ENCODE measurements at places on chromosomes 3 and 15.

DNA sequence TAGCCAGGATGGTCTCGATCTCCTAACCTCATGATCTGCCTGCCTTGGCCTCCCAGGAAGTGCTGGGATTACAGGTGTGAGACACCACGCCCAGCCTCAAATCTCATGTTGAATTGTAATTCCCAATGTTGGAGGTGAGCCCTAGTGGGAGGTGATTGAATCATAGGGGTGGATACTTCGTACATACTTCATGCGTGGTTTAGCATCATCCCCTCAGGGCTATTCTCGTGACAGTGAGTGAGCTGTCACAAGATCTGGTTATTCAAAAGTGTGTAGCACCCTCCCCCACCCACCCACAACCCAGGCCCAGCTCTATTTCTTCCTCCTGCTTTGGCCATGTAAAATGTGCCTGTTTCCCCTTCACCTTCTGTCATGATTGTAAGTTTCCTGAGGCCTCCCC is 236.9 kb upstream of the IL12A start:
- no peak for DNase-seq

- no peak for DNase-seq
Measured at GRCh38 chr3:71587958-71588357, 4.4 kb upstream of the FOXP1 start.

DNA sequence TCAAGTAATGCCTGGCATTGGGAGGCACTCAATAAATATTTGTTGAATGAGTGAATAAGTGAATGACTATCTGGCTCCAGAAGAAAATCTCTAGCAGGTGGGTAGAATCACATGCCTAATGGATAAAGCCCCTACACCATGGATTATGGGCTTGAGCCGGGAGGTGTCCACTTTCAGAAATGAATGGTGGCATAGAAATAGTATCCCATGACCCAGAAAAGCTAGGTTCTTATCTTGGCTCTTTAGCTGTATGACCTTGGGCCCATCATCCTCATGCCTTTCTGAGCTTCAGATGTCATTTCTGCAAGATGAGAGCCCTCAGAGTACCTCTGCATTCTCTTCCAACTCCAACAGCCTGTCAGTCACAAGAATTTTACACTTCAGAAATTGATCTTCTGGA is 37.3 kb upstream of the TNIK start:
- DNase-seq = no peak

- DNase-seq = no peak
Measured at GRCh38 chr3:73432023-73432705, 192.6 kb downstream of the PDZRN3 start.

GRCh38 chr3:178705925-178706324 is 169.7 kb downstream of the KCNMB2 start:
- DNase-seq = no peak

DNA sequence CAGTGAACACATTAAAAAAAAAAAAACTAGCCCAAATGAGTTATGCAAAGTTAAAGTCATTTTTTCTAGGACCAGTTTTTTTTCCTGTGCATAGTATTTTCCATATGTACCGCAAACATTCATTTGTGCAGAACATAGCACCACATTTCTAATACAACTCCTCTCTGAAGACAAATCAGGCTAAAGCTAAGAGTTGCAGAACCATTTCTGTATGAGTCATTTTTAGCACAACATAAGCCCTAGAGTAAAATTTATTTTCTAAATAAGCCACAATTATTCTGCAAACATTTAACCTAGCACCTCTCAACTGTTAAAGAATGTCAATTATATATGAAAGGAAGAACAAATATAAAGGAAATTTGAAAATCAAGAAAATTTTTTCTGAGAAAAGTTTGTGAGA is 375.8 kb downstream of the TIGIT start:
- no peak for DNase-seq

DNA sequence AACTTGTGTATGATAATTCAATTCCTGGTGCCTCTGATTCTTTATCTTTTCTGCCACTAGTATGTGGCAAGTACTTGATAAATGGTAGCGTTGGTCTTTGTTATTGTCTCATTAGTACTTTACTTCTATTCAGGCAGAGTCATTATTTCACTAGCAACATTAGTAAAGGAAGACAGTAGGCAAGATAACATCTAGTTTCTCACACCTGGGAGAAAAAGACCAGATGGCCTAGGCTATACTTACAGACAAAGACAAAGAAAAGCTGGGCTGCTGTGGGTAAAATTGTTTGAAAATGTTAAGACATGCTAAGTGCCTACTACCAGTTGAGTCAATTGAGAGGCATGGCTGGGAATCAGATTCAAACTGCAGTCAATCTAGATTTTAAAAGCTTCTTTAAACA is 198.7 kb upstream of the CMC1 start:
- no peak for DNase-seq

GRCh38 chr3:30493911-30494311 is 112.5 kb upstream of the TGFBR2 start:
- no peak for DNase-seq

- DNase-seq = no peak
Measured at GRCh38 chr3:38020342-38020726, 9.1 kb downstream of the PLCD1 start.

- DNase-seq = no peak
Measured at GRCh38 chr3:125398952-125399351, 23.8 kb upstream of the ZNF148 start.

DNA sequence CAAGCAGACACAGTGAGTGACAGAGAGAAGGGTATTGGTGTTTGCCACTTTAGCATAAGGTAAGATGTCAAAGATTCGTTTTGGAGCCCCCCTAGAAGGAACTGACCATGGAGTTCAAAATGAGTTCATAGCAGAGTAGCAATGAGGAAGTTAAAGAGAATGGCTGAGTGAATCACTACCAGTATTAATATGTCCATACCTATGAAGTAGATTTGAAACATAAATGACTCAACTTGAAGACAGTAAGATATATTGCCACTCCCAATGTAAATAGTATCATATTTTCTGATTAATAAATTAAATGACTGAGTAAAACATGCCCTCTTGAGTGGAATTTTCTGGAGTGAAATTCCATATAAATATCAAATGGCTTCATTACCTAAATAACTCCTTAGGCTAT is 675.1 kb downstream of the NLGN1 start:
- DNase-seq = no peak

DNA sequence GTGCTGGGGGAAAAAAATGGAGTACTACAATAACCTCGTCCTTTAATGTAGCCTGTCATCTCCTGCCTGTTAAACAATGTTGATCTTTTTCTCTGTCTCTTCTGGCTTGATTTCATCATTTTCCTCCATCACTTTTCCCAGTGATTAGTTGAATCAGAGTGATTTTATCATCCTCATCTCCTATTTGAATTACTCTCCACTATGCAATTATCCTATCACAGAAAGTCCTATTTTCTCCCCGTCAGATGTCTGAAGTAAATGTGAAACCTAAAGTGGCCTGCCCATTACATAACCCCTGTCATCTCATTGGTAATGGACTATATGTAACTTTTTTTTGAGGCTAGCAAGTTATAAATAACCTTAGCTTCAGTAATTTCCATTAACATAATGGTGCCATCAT is 201.8 kb downstream of the CACNA2D3 start:
- no peak for DNase-seq

All from activated CD8-positive, alpha-beta memory T cell treated with anti-CD3 and anti-CD28 coated beads for 4 hours (primary cell).